ENCODE measurements at places on chromosomes 2 and 18. TPM values are rescaled to one million over a fixed set of nuclear protein-coding genes. Genes with fewer than 3 reads are reported as not detected.

The KIAA2012 gene
- total RNA-seq, result not detected

The TUBA4B gene
- total RNA-seq, result not detected

The EML6 gene
- 0.34 TPM for total RNA-seq

The GCG gene
- total RNA-seq, result 0.17 TPM

The B3GNT7 gene
- total RNA-seq, result not detected

The DSG4 gene
- not detected for total RNA-seq

The PCARE gene
- not detected for total RNA-seq

The CHRNG gene
- 0.83 TPM for total RNA-seq

The TCF23 gene
- not detected for total RNA-seq

The RIT2 gene
- total RNA-seq, result not detected

The CCDC68 gene
- 1.1 TPM for total RNA-seq

The SLC11A1 gene
- 0.11 TPM for total RNA-seq

The TPO gene
- not detected for total RNA-seq

The LYPD6B gene
- total RNA-seq, result 14.6 TPM

The MAL gene
- not detected for total RNA-seq

The NCKAP1 gene
- 168 TPM for total RNA-seq

The IL1RL1 gene
- total RNA-seq, result not detected

The INO80C gene
- 3.7 TPM for total RNA-seq

The ANKRD44 gene
- total RNA-seq, result 4.0 TPM

The THSD7B gene
- not detected for total RNA-seq

The E2F6 gene
- 21.9 TPM for total RNA-seq

The MC4R gene
- total RNA-seq, result not detected

The HOXD3 gene
- not detected for total RNA-seq

The TMEM17 gene
- 2.5 TPM for total RNA-seq

The CDKL4 gene
- not detected for total RNA-seq

The ANKRD30BL gene
- not detected for total RNA-seq

The GPR35 gene
- total RNA-seq, result 1.0 TPM

Measured in LHCN-M2 (cell line).